Fibroblast of lung (primary cell): ENCODE measurements at places on chromosomes 6 and 20. TPM values are rescaled to one million over a fixed set of nuclear protein-coding genes. Genes with fewer than 3 reads are reported as not detected.

The PGC gene
- total RNA-seq: not detected in 2 replicates

The CLIC5 gene
- total RNA-seq: not detected in 2 replicates

The OPRL1 gene
- total RNA-seq: 2.6 and 4.1 TPM in 2 replicates

The EEF1E1 gene
- total RNA-seq: 24.9 and 38.1 TPM in 2 replicates

The FAM209B gene
- not detected in 2 replicates for total RNA-seq

The CTAGE9 gene
- total RNA-seq: not detected in 2 replicates

The MYMX gene
- total RNA-seq: not detected in 2 replicates

The ARMH2 gene
- total RNA-seq: not detected in 2 replicates

The EYA4 gene
- 23.9 and 38.0 TPM in 2 replicates for total RNA-seq

The EDN1 gene
- 0.17 and 0.26 TPM in 2 replicates for total RNA-seq

The CGA gene
- not detected in 2 replicates for total RNA-seq

The ZNF391 gene
- total RNA-seq: 1.3 and 2.8 TPM in 2 replicates

The GGT7 gene
- total RNA-seq: 9.5 and 15.2 TPM in 2 replicates

The DAAM2 gene
- total RNA-seq: 25.9 and 41.5 TPM in 2 replicates
